Activated gamma-delta T cell treated with Interleukin-2 at 50 U/mL for 16 hours (primary cell): ENCODE measurements at places on chromosomes 2 and 18.

DNA sequence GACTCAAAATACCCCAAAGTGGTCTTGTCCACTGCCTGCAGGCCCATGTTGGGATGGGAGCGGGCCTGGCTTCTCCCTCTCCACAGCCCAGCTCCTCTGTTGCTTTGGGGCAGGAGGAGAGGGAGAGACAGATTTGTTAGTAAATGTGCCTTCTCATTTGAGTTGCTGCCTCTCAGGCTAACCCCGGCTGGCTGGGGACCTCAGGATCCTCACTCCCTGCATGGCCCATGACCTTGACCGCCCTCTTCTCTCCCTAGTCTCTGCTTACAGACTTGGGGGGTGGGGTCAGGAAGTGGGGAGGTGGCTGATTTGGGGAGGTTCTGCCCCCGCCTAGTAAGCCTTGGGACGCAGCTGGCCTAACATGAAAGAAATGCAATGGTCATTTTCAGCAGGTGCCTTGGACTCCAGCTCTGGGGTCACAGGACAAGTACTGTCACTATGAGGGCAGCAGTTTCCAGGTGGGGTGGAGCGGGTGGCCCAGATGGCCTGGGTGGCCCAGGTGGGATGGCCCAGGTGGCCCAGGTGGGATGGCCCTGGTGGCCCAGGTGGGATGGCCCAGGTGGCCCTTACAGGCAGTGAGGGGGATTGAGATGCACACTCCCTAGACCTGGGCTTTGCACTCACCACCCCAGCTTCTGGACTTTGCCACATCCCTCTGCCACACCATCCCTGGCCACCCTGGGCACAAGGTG is 24.1 kb downstream of the HJURP start:
- no peak for DNase-seq

DNA sequence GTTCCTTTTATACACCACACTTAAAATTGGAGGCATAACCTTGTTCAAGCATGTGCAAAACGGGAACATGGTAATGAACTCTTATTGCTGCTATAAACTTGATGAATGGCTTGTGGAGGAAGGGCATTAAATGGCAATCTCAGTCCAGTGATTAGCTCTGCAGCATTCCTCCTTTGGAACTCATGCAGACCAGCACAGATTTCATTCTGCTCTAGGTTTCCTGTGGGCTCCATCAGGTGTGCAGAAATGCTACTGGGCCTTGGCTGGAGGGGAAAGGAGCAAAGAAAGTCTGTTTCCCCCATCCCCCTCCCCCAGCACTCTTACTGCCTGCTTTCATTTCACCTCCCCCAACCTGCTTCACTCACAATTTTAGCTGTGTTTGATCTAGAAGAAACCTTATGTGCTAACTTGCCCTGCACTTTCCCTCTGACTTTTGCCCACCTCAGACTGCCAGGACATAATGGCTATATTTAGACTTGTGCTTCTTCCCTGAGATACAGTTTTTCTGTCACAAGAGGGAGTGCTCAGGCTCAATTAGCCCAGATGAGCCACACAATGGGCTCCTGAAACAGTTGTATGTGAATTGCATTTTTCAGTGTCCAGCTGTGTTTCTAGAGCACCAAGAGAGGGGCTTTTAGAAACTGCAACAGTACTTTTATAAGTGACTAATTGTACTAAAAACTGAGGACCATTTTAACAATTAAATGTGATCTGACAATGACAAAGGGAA is 109.8 kb downstream of the FSHR start:
- no peak for DNase-seq

GRCh38 chr18:55280503-55280902 is 307.5 kb downstream of the TCF4 start:
- DNase-seq, result no peak

DNA sequence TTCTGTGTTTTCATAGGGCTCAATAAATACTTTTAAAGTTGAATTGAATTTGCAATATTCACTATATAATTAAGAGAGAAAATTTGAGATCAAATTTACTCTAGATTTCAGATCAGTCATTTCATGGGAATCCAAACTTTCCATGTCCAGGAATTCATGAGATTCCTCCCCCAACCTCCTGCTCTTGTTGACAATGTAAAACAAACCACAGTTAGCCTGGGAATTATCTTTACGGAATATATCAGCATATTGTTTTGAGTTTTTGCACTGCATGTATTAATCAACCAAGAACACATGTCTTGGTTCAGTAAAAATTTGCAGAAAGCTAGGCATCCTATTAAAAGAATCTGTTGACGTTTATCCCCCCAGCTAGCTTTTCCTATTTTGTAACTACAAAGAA is 42.3 kb downstream of the CYP1B1 start:
- no peak for DNase-seq

DNA sequence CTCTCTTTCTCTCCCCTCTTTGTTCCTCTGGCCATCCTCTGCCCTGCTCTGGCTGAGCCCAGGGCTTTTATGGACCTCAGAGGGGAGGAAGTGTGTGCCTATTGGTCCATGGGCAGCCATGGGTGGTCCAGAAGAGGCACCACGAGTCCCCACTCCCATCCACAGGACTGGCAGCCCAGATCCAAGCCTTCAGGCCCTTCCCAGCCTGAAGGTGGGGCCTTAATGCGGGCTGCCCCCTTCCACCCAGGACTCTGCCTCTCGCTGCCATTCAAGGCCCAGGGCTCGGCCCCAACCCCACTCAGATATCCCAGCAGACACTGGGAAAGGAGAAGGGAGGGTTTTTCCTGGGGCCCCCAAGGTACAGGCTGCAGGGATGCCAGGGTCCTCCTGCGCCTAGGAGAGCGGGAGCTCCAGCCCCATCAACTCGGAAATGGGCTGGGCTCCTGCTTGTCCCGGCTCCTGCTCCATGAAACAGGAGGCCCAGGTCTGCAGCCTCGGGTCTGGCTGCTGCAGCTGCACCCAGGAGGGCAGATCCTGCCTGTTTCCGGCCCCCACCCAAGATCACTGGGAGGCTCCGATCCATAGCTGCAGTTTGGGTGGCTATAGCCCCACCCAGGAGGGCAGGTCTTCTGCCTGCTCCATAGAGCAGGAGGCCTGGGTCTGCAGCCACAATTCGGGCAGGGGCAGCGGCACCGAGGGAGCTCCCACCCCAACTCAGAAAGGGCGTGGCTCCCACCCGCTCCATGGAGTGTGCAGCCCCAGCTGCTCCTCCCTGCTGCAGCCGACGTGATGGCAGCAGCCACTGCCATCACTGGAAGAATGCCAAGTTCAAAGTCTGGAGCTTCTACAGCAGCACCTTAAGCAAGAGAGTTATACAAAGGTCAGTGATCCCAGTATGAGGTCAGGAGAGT is 116.6 kb upstream of the RBBP8 start:
- no peak for DNase-seq

DNA sequence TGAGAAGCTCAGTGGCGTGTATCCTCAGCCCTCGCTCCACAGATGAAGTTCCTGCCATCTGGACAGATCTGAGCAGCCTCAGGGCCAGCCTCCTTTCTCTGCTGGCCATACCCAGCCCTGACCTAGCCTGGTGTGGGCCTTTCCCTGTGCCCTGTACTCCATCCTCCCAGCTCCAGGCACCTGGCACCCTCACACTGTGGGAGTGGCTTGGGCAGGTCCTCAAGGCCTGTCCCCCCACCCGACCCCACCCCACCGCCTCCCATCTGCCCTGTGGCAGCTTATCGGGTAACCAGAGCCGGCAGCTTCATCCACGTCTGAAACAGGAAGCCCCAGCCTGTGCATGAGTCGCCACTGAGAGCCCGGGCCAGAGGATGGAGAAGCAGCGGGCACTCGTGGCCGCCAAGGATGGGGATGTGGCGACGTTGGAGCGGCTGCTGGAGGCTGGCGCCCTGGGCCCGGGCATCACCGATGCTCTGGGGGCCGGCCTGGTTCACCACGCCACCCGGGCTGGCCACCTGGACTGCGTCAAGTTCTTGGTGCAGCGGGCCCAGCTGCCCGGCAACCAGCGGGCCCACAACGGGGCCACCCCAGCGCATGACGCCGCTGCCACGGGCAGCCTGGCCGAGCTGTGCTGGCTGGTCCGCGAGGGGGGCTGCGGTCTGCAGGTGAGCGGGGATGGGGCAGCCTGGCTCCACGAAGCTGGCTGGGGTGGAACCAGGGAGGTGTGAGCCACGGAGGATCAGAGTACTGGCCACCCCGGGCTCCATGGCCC is at the start of gene ESPNL:
Gene ESPNL (plus strand): TSS at position 292 of the 772 bp plus-strand sequence. CDS start 80 bp downstream, at position 372.
- no peak for DNase-seq

GRCh38 chr2:24676493-24676892 is 116.7 kb downstream of the PTRHD1 start:
- DNase-seq, result no peak

DNA sequence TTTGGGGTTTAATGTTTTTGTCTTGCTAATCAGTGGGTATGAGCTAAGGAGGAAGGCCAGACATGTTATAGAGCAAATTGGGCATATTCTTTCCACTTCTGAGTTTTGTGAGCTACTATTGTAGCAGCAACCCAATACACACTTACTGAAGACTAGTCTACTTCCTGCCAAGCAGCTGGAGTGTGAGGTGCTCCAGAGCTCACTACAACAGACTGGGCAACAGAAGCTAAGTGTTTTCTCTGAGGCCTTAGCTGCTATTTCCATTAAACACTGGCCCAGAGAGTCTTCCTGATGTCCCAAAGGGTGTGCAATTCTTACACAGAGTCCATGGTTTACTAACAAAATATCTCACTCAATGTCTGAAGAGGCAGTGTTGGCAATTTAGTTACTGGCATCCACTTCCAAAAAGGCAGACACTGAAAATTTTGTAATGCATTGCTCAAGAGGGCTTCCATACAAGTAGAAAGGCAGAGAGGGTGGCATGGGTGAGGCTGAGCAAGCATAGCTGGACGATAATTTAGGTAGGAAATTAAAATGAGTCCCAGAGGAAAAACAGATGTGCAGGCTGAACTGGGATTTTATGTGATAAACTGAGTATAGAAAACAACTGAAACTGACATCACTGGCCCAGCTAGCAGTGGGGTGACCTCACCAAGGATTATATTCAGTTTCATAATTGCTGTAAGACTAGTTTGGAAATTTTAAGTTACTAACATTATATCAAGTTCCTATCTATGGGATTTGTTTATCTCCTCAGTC is 68.6 kb downstream of the ZC3H6 start:
- DNase-seq, result no peak

DNA sequence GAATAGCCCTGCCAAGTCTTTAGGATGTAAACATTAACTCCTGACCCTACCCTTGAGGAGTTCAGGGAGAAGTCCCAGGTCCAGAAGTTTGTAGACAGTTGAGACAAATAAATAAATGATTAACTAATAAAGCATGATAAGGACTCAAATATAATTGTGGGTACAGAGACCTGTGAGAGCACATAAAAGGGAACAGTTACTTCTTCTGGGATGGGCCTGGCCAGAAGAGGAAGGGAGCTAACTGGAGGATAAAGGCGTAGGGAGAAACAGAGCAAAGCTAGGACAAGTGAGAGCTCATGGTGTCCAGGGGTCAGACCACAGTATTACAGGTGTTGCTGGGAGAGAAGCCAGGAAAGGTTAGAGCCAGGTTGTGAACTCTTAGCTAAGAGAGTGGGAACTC is 3.0 kb downstream of the LCLAT1 start:
- DNase-seq, result no peak

DNA sequence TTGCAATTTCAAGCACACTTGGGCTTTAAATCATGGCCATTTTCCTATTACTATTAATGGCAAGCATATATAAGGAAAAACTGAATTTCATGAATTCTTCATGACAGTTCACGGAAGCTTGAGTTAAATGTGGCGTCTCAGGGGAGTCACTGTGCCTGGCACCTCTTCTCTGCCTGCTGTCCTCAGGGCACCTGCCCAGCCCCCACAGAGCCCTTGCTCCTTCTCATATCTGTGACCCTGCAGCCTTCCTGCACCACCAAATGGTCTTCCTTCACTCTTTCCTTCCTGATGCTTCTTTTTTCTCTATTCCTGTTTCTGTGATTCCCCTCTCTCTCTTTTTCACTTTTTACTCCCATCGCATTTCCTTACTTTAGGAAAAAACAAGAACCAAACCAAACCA is 35.4 kb downstream of the LAMA3 start:
- no peak for DNase-seq

- DNase-seq, result no peak
Measured at GRCh38 chr18:62744076-62744968, 29.0 kb downstream of the PHLPP1 start.

DNA sequence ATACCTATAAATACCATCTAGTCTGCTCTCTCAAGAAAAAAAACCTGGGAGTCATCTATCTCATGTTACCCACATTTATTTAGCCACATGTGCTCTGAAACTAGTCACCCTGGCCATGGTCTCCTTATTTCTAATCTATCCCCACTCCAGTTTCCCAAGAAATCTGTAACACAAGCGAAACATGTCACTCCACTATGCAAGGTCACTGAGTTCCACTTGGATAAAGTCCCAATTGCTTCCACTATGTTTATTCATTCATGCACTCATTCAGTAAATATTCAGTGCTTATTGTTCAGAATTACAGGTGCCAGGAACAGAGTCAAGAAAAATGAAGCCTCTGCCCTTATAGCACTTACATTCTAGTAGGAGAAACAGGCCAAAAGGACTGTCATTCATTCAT is 369.4 kb upstream of the CYRIA start:
- DNase-seq, result no peak

DNA sequence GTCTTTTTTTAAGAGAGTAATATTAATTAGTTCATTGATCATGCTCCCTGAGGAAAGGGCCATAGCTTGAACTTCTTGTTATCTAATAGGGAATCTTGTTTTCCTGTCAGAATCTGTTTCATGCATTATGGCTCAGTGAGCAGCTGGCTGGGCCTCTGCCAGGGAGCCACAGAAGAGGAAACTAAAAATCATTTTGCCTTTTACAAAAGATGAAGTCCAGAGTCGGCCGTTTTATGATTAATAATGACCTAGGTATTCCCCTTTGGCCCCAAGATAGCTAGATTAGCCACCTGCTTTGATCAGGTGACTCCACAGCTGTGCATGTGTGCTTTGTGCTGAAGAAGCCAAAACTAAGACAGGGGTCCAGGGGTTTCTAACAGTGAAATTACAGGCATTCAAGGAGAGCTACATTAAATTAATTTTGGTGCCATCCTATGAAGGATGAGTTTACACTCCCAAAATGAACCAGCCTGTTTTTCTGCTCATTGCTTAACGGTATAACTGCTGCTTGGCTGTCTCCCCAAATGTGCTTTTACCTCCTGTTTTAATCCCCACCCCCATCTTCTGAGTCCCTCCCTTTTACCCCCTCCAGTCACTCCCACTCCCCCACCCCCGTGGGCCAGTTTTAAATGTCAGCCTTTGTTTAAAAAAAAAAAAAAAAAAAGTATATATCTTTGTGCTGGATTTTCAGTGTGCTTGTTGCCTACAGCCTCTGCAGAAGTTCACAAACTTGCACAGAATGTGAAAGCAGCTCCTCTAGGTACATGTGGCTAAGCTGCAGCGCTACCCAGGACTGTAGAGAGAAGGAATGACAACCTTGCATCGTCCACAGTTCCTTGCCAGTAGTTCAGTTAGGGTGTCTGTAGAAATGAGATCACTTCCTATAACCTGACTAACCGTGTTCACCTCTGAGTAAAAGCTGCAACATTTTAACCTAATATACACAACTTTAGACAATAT is 93.1 kb downstream of the CABLES1 start:
- no peak for DNase-seq
